ENCODE measurements at places on chromosomes 11 and 22. TPM values are rescaled to one million over a fixed set of nuclear protein-coding genes. Genes with fewer than 3 reads are reported as not detected.

The CRYBB2 gene
- total RNA-seq, result not detected

The NNMT gene
- total RNA-seq, result 2,438 TPM

The TMEM121B gene
- total RNA-seq, result 0.17 TPM

- H3K36me3 ChIP-seq, result no peaks in the 10 kb centered on the region
- no peaks in the 10 kb centered on the region for H3K4me1 ChIP-seq
- H3K27ac ChIP-seq, result no peak overlapping the region
- DNase-seq, result no peak
- no peaks in the 10 kb centered on the region for H3K27me3 ChIP-seq
Observed at GRCh38 chr22:34579519-34579918, 486.4 kb upstream of the ISX start.

- H3K27ac ChIP-seq, result no peak overlapping the region
- H3K36me3 ChIP-seq, result no peaks in the 10 kb centered on the region
- no peak overlapping the region for H3K4me3 ChIP-seq
- no peaks in the 10 kb centered on the region for H3K27me3 ChIP-seq
- no peaks in the 10 kb centered on the region for H3K4me1 ChIP-seq
Observed at GRCh38 chr22:45398214-45398613, 15.2 kb downstream of the SMC1B start.

DNA sequence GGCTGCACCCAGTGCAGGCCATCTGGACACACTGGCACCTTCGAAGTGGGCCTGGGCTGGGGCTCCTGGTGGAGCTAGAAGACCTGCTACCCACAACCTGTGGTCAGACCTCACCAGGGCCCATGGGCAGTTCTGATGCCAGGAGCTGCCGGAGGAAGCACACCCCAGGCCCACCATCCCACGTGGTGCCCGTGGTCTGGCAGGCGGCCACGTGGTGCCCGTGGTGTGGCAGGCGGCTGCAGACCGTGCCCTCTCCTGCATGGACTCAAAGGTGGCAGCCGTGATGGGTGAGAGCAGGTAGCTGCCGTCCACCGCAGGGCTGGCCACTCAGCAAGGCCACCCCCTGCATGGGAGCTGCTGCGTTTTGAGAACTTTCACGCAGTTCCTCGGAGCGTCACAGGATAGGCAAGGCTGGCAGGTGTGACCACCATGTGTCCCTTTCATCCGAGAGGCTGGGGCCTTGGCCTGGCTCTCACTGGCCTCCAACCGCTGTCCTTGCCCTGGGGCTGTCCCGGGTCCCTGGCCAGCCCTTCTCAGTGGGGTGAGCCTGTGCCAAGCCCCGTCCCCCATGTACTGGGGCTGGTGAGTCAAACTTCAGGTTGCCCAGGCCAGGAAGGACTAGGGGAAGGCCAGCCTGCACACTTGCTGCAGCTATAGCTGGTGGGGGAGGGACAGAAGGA is 3.9 kb upstream of the IL17REL start:
- H3K36me3 ChIP-seq, result no peaks in the 10 kb centered on the region
- H3K4me3 ChIP-seq, result no peak overlapping the region
- peaks cover 3% of the 10 kb centered on the region for H3K27me3 ChIP-seq
- no peak for DNase-seq
- no peaks in the 10 kb centered on the region for H3K4me1 ChIP-seq

Measured in liver (tissue), 10 donors.